Caco-2 (cell line): ENCODE measurements at places on chromosomes 4 and X.

DNA sequence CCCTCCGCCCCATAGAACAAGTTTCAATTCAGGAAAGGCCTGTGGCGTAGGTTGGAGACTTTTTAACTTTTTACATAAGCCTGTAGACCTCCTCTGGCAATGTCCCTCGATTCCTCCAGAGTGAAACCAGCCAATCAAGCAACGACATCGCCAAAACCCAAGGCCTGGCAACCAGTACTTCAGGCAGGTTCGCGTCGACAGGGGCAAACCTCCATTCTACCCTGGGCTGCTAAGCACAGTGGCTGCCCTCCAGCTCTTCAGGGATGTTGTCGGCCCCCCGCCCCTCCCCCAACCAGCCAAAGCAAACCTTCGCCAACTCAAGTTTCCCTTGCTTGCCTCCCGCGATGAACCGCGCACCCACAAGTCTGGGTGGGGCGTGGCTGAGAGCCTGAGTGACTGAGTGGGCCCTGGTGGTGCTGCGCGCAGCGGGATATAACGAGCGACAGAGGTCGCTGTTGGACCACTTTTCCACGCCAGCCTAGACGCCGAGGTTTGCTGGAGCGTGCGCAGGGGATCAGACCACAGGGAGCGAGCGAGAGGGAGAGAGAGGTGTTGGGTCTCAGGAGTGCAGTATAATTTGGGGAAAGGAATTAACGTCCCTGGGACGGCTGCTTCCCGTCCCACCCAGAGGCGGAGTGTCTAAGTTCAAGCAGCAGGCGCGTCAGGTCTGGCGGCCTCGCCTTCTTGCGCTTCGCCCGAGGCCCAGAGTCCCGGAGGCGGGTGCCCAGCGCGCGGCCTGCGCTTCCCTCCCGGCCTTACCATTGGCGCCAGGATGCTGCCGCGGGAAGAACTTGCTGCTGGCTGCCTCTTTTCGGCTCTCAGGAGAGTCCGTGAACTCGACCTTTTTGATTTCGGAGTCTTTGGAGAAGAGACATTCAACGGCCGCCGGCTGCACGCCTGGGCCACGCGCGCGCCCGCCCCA, 9.0 kb upstream of the PITX2 start:
- no peak for DNase-seq

GRCh38 chr4:78863254-78863869, 75.9 kb downstream of the PAQR3 start:
- DNase-seq, result no peak

- DNase-seq, result no peak
Measured at GRCh38 chr4:151930372-151930771, 169.6 kb upstream of the GATB start.

DNA sequence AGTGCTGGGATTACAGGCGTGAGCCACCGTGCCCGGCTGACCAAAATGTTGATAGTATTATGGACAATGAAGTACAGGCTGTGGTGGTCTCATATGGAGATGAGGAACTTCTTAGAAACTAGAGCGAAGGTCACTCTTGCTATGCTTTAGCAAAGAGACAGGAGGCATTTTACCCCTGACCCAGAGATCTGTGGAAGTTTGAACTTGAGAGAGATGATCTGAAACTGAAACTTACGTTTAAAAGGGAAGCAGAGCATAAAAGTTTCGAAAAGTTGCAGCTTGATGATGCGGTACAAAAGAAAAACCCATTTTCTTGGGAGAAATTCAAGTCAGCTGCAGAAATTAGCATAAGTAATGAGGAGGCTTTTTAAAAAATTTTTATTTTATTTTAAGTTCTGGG, 8.5 kb upstream of the CTAG2 start:
- DNase-seq, result no peak

DNA sequence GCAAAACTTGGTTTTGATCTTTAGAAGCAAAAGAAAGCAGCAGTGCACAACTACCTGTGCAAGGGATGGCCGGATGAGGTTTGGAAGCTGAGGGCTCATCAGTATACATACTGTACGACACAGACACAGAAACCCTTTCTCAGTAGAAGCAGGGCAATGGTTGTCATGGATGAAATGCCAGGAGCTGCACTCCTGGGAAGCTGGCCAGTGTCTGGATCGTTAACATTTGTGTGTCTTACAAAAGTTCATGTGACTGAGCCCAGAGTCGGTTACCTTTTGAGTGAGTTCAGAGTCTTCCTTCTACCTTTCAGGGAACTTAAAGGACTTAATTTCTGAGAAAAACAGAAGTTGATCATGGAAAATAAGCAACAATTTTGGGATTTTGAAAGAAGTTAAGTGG, 230.3 kb downstream of the APBB2 start:
- no peak for DNase-seq

DNA sequence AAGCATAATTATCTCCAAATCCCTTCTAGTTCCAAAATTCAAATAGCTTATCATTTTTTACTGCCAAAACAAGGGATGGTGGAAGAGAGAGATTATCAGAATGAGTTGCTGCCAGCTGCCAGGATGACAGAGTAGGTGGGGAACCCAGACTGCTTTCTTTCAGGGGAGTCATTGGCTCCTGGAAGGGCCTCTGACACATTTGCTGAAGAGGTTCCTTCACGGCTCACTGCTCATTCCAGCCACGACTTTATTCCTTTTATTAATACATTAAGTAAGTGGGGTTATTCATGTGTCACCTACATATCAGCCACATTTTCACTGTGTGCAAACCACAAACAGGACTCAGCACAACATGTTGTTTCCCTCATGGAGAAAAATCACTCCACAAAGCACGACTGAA, 12.7 kb upstream of the SMIM43 start:
- no peak for DNase-seq

- DNase-seq, result peak; percentile 43
Measured at GRCh38 chr4:53601251-53601764, 10.0 kb upstream of the LNX1 start.

DNA sequence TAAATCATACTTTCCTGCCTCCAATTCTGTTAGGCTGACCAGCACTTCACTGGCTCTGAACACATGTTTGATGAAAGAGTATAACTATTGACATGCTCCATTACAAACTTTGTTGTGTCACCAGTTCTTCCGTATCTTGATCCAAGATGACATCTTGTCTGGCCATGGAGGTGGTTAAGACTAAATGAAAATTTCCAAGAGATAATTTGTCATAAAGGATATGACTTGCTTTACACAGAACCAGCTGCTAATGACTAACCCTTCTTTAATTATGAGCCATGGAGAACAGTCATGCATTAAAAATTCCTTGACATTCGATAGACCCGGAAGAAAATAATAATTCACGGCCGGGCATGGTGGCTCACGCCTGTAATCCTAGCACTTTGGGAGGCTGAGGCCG, 17.7 kb upstream of the N4BP2 start:
- no peak for DNase-seq

- no peak for DNase-seq
Measured at GRCh38 chr4:2093265-2093664, 34.1 kb downstream of the NAT8L start.

- no peak for DNase-seq
Measured at GRCh38 chr4:76300012-76300411, 6.5 kb upstream of the STBD1 start.

- DNase-seq, result no peak
Measured at GRCh38 chr4:101345271-101345595, 2.1 kb downstream of the PPP3CA start.

- no peak for DNase-seq
Measured at GRCh38 chr4:73976716-73977115, 5.1 kb downstream of the PF4 start.

GRCh38 chr4:17173300-17173699, 274.9 kb upstream of the LDB2 start:
- DNase-seq, result no peak

GRCh38 chrX:129000018-129000417, 523.3 kb downstream of the SMARCA1 start:
- no peak for DNase-seq

DNA sequence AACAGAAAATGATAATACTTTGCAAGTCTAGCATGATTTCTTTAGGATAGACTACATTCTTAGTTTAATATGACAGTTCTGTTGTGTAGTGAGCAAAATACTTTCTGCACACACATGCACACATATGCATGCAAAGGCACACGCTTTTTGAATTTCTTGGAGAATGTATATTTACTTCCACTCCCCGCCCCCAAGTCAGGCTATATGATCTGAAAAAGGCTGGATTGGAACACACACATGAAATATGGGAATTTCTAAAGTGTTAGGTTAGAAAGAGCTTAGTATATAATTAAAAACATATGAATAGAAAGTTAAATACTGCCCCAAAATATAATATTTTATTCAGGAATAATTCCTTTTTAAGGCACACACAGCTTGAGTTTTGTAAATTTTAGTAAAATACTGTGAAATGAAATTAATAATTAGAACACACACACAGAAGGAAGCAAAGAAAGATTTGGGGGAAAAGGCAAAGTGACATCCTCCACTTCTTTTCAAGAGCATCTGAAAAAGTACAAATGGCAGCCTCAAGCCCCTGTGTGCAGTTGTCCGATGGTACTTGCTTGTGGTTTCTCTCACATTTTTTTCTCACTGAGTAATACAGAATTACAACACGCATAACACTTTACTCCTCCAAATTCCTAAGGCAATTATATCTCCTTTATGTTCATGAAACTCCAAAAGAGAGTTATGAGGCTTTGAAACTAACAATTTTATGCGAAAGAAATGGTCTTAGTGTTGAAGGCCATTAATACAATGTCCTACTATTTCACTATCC, 228.9 kb upstream of the ETNPPL start:
- no peak for DNase-seq

GRCh38 chrX:124981420-124981819, 338.3 kb upstream of the TEX13C start:
- no peak for DNase-seq

- no peak for DNase-seq
Measured at GRCh38 chrX:133699023-133699728, 283.9 kb upstream of the GPC4 start.

DNA sequence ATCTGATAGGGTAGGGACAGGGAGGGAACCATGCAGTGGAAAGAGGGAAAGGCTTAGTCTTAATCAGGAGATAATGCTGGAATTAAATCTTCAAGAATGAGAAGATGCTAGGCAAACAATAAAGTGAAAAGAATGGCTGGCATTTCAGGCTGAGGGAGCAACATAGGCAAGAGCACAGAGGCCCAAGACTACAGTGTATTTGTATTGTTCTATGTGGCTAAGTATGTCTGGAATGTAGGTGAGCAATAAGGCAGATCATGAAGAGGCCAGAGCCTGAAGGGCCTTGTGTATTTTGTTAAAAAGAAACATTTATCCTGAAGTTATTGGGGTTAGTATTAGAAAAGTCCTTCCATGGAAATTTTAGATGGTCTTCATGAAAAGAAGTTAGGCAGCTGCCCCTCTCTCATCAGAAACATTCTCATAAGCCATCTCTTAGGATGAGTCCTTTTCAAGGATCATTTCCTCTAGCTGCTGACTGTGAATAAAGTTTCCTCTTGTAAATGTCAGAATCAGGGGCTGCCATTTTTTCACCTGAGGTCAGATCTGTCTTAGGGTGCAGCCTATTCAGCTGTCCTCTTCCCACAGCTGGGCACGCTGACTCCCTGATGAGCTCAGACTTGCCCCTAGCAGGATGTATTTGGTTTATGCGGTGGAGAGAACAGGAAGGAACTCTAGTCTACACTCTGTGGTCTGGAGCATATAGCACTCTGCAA, 46.3 kb downstream of the ATP10D start:
- DNase-seq, result peak; percentile 48

GRCh38 chr4:172207886-172208285, 394.7 kb downstream of the GALNTL6 start:
- DNase-seq, result no peak

- no peak for DNase-seq
Measured at GRCh38 chr4:22473268-22473667, 42.6 kb downstream of the ADGRA3 start.

DNA sequence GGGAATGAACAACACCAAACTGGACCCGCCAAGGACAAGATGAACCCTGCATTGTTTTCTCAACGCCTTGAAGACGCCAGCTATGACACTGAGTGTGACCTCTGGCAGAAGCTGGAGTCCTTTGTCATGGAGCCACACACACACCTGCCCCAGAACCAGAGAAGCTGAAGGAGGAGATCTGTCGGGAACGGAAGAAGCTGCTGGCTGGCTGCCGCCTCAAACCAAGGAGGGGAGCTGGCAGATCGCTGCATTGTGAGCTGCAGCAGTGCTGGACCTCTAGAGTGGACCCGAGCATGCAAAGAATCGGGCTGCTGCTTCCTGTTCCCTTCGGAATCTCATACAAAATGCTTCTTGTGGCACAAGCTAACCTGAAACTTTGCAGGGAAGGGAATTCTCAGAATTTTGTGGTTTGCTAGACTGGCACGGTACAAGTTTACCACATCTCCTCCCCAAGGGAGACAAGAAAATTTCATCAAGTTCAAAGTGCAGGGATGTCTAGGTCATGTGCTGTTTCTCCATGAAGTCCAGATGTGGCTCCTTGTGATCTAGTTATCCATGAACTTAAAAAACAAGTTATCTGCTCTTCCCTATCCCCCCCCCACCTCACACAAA, 23.4 kb upstream of the GLRB start:
- DNase-seq, result no peak

- no peak for DNase-seq
Measured at GRCh38 chrX:96979766-96980165, 96.1 kb downstream of the RPA4 start.

DNA sequence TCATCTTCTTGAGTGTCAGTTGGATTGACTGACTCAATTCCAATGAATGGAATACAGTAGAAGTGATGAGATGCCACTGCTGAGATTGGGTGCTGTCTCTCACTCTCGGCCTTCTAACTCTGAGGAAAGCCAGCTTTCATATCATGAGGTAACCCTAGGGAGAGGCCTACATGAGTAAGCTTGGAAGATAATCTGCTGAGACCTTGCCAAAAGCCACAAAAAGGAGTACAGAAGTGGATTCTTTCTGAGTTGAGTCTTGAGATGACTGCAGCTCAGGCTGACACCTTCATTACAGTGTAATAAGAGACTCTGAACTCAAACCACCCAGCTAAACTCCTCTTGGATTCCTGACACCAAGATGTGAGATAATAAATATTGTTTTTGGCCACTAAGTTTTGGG, 537.4 kb upstream of the MAGEB18 start:
- DNase-seq, result no peak

DNA sequence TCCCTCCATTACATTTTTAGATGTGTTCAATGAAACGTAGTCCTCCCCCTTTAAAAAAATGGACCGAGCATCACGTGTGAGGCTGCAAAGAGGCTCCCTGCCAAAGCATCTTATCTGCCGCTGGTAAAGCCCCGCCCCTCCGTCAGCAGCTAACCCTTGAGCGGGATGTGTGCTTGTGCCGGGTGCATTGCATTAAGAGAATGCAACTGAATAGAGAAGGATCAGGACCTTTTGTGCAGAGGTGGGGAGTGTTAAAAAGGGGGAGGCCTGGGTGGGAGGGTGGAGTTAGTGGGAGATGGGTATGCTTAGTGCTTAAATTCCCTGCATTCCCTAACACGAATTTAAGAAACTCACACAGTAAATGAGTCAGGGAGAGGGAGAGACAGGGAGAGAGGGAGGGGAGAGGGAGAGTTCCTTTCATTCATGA, 66.0 kb downstream of the TBL1X start:
- peak; percentile 71 for DNase-seq

DNA sequence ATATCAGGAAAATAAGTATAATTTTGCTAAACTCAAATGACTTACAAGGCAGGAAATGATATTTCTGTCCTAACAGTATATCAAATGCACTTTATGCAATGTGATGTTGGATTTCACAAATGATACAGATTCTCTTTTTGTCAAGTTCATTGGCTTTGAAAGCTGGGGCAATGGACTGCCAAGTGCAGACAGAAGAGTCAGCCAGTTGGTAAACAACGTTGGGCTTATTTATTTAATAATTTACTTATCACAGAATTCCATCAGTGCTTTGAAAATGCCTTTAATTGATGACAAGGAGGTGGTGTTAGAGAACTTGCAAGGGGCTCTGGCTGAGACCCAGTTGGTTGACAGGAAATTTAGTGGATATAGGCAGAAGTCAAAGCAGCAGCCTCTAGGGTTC, 79.9 kb upstream of the ADGRG2 start:
- DNase-seq, result no peak
